Stimulated activated CD8-positive, alpha-beta memory T cell treated with anti-CD3 and anti-CD28 coated beads, Interleukin-12 subunit alpha, Interleukin-12 subunit beta, amount 100 ng/mL, for 4 hours (primary cell): ENCODE measurements at places on chromosomes 7 and 10.

- DNase-seq = no peak
Observed at GRCh38 chr7:117951691-117952280, 78.5 kb upstream of the CTTNBP2 start.

DNA sequence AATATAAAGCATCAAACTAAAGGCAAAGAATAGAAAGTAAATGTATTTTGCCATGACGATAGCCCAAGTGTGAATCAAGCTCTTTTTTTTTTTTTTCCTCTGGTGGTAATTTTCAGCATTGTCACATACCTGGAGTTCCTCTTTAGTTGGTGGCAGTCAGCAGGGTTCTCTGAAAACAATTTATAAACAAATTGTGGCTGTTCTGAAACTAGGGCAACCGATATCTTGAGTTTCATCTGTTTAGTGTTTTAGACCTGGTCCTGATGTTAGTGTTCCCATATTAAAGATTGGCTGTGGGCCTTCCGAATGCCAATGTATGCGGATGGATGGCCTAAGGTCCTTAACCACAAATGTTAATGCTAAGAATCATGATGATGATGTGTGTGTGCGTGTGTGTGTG is 713.1 kb downstream of the GATA3 start:
- DNase-seq = no peak

- peak; percentile 98 for DNase-seq
Observed at GRCh38 chr7:39948956-39949928, 814 bp upstream of the CDK13 start.

- no peak for DNase-seq
Observed at GRCh38 chr7:43618073-43618472, 35.2 kb downstream of the STK17A start.

DNA sequence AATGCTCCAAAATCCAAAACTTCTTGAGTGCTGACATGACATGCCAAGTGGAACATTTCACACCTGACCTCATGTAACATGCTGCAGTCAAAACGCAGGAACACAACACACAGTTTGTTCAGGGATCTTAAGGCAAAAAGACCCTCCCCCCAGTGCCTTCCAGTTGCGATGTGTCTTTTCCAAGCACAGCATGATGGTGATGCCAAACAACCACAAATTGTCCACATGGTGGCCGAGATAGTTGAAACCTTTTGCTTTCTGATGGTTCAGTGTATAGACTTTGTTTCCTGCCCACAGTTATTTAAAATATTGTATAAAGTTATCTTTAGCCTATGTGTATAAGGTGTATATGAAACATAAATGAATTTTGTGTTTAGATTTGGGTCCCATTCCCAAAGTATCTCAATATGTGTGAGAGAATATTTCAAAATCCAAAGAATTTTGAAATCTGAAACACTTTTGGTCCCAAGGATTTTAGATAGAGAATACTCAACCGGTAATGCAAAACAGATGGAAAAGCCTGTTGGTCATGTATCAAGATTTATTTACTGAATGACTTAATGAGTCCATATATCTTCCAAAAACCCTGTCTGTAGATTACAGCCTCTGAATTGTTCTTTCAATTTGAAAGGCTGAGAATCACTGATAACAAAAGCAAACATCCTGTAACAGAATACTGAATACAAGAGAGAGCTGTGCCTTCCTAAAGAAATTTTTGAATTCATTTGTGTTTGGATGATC is 93.4 kb upstream of the OIT3 start:
- no peak for DNase-seq

- DNase-seq = no peak
Observed at GRCh38 chr10:71970331-71970730, 6.1 kb downstream of the CHST3 start.

DNA sequence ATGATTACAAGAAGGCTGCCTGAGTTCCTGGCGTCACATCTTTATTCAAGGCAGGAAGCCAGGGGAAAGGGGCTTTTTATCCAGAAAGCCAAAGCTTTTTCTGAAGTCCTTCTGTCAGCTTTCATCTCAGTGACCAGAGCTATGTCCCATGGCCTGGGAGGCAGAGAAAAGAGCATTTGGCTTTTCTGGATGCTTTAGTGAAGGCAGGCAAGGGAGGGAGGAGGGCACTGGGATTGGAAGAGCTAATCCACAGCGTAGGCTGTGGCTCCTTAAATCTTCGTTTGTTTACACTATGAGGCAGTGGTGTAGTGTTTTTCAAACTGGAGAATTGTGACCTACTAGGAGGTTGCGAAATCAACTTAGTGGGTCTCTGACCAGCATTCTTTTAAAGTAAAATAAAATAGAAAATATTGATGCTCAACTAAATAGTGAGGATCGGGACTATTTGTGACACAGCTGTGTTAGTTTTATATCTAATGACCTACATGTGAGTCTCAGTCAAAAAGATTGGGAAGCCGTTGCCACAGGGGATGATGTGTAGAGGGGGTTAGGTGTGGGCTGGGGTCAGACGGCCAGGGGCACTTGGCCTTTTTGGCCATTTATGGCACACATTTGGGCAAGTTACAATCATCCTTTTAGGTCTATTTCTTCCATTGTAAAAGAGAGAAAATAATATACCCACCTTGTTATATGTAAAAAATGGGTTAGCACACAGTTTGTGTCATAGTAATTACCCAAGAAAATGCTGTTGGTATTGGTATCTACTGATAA is 14.1 kb downstream of the CRYGN start:
- DNase-seq = no peak

GRCh38 chr7:746155-747061 is 19.3 kb upstream of the PRKAR1B start:
- DNase-seq = no peak

GRCh38 chr10:13711291-13711690 is 124.5 kb downstream of the PRPF18 start:
- no peak for DNase-seq

- no peak for DNase-seq
Observed at GRCh38 chr10:93032809-93033137, 27.8 kb upstream of the CYP26C1 start.

- DNase-seq = no peak
Observed at GRCh38 chr7:132941428-132941827, 140.5 kb downstream of the CHCHD3 start.

DNA sequence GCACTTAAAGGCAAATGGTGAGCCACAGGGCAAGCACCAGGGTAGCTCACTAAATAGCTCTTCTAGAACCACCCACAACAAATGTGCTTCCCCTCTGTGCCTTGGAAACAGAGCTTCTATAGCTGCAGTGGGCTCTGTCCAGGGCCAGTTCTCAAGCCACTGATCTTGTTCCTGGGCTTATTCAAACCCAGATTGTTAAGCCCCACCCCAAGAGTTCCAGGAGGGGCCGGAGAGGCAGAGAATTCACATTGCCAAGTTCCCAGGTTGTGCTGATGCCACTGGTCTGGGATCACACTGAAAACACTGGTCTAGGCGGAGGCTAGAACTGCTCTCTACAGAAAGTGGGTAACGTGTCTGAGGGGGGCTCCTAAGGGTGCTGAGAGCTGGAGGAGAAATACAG is 15.4 kb upstream of the KDM7A start:
- no peak for DNase-seq

GRCh38 chr7:20786779-20787659 is at the start of gene SP8:
Gene SP8, minus strand, starts transcription at chr7:20786886. Its CDS starts 88 bp downstream, at chr7:20786798.
- no peak for DNase-seq

DNA sequence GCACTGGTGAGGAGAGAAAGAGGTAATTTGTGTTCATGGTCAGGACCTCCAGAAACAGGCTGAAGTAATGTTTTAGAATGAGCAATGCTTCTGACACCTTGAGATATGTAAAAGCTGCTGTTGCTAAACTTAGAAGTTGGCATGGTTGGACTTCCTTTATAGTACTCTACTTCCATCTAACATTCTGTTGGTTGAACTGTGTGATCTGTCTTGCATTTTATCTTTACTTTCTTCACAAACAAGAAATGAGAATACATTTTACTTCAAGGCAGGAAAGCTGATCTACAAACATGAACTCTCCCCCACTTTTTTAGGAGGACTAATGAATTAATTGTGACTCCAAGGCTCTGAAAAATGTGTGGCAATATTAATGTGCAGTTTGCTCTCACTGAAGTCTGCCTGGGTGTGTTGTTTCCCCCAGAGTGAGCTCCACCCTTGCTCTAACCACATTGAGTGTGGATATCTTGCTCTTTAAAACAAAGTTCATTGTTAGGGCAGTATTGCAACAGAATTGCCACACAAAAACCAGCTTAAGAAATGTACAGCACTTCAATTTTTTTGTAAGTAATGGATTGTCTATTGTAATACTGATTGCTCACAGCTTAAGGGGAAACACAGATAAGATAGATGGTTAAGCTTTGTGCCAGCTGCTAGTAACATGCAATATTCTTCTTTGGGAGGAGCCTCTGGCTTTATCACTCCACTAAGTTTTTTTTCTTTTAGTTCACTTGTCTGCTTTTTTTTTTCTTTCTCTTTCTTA is 69.0 kb downstream of the ADD3 start:
- DNase-seq = no peak

GRCh38 chr10:3132036-3133025 is 40.3 kb downstream of the PITRM1 start:
- no peak for DNase-seq

DNA sequence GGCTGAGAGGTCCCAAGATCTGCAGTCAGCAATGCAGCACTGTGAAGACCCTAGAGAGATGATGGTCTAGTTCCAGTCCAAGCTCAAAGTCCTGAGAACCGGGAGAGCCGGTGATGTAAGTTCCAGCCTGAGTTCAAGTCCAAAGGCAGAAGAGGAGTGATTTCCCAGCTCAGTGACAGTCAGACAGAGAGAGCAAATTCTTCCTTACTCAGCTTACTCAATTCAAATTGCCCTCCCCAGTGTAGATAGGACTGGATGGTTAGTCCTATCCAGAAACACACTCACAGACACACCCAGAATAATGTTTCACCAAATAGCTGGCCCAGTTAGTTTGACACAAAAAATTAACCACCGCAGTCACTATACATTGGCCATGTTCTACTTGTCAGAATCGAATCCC is 185.5 kb upstream of the MYO3A start:
- no peak for DNase-seq

- DNase-seq = no peak
Observed at GRCh38 chr10:89615824-89616223, 29.2 kb downstream of the PANK1 start.

- no peak for DNase-seq
Observed at GRCh38 chr10:114048472-114048871, 4.8 kb downstream of the ADRB1 start.

- no peak for DNase-seq
Observed at GRCh38 chr10:76352300-76352699, 920.9 kb downstream of the LRMDA start.

GRCh38 chr10:100364735-100365391 is 17.8 kb downstream of the SCD start:
- DNase-seq = no peak

DNA sequence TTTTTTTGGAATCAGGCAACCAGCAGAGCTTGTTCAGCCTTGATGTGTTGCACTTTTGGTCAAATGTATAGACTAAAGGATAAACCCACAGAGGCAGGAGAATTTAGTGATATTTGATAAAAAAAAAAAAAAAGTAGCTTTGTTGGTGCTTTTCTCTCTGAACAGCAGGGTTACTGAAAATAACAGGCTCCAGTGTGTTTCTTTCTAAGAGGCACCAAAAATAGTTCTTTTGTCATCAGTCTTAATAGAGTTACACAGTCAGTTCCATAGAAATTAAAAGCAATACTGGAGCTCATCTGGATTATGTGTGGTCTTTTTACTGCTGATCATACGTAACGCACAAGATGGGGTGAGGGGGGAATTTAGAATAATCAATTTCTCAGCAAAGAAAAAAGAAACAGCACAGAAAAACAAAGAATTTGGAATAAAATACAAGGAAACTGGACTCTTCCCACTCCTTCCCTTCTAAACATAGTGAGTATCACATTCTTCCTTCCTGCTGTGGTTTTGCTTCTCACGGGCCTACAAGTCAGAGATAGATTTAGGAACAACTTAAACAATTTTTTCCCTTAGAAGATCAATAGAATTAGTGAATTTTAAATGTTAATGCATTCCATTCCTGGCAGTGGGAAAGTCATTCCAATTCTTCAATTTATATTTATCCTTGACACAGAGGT is 178.8 kb upstream of the AKR1E2 start:
- no peak for DNase-seq

DNA sequence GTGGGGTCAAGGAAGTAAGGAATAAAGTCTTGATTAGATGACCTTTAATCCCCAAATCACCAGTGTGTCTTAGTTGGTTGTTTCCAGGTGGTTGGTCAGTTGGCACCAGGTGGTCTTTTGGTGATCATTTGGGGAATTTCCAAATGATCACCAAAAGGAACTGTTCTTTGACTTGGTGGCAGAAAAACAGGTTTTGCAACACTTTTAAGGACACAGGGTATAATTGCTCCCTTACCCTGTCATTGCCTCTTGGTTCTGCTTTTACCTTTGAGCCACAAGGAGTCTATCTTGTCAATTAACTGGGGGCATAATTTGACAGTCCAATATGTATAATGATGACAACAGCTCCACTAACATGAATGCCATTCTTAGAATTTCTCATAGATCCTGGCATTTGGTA is 104.2 kb downstream of the ADK start:
- no peak for DNase-seq

DNA sequence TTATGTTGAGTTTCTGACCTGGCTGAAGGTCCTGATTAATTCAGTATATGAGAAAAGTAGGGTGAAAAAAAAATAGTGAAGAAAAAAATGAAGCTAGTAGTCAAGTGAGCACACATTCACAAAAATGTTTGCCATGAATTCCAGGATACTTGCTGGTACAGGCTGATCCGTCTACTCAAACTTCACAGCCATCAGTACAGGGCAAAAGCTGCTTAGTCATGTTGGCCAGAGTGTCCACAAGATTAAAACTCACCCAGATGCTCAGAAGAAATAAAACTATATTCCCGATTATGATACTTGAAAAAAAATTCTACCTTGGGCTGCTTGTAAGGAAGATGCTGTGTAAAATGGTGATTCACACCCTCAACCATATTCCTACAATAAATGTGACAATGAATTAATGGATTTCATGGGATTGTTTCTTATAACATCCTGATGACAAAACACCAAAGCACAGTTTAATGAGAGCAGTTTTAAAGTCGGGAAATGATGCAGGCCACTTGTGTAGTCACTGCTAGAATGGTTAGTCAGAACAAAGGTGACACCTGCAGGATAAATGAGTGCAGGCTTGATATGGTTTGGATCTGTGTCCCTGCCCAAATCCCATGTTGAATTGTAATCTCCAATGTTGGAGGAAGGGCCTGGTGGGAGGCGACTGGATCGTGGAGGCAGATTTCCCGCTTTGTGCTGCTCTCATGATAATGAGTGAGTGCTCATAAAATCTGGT is 49.2 kb upstream of the ANKRD1 start:
- no peak for DNase-seq

DNA sequence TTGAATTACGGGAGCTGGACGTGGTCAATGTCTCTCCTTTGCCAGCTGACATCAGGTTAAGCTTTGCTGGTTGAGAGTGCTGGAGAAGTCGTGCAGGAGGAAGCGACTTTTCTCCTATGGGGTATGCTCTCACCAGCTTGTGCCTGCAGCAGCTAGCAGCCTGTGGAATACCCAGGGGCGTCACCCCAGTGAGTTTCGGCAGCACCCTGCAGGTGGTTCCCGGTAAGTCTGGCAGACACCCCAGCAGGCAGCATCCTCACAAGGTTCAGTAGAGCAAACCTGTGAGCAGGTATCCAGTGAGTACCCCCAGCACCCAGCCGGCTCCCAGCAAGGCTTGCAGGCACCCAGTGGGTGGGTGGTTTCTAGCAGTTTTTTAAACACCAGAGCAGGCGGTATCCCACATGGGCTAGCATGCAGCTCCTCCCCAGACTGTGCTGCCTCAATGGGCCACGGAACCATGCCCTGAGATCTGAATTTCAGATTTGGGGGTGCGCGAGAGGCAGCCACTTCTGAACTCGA is 74.8 kb upstream of the SVIL start:
- DNase-seq = no peak

GRCh38 chr7:21920936-21921335 is 24.8 kb downstream of the CDCA7L start:
- no peak for DNase-seq

- DNase-seq = no peak
Observed at GRCh38 chr10:77619964-77620703, 17.5 kb downstream of the KCNMA1 start.
